Immature natural killer cell (primary cell): ENCODE measurements at places on chromosomes 1 and 21.

DNA sequence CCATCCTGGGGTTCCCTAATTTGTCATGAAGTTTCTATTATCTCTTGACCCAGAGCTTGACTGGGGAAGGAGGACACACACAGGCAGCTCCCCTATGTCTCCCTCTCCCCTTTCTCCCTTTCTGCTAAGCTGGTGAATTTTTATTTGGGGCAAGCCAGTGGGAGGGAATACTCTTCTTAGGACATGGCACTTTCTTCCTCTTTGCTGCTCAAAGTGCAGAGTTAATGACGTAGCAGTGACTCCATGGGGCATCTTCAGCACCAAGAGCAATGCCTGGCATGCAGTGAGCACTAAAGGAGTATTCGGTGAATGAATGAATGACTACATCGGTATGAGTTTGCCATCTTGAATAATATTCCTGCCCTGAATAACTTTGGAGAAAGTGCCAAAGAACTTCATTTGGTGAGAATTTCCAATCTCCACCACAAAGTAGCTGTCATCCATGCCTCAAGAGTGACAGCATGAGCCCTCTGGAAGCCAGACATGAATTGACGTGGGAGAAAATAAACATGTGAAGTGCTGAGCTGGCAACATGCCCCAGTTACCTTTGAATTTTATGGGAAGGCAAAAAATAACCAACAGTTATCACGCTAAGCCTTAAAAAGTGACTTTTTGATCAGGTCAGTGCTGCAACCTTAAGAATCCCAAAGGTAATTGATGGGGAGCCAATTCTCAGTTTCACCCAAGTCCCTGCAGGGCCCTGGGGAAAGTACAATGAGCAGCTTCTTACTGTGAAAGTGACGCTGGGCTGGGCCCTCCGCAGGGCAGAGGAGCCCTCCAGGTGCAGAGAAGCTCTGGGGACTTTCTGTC is 22.1 kb upstream of the ATF3 start:
- no peak for DNase-seq

- no peak for DNase-seq
Measured at GRCh38 chr1:180168786-180169639, 14.3 kb downstream of the QSOX1 start.

DNA sequence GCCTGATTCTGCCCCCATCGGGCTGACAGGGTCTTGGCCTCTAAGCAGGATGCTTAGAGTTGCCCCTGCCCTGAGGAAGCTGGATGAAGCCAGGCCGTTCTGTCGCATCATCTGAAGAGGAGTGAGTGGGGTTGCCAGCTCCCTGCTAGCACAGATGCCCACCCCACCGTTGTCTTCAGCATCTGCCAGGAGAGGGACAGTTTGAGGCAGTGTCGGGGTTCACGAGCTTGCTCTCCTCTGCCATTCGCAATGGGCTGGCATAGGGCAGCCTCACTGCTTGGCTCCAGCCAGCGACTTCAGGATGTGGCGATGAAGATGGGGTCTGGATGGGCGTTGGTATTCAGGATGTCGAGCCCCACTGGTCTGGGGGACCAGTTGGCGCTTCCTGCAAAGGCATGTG is 145.7 kb upstream of the VAMP3 start:
- DNase-seq, result no peak

DNA sequence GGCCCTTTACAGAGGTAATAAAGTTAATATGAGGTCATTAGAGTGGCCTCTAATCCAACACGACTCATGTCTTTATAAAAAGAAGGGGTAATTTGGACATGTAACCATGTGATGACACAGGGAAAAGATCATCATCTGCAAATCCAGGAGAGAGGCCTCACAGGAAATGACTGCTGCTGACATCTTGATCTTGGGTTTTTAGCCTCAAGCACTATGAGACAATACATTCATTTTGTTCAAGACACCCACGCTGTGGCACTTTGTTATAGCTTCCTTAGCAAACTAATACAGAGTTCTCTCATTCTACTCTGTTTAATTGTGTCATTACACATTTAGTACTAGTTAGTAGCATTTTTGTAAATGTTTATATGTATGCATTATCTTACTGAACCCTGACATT is 64.0 kb upstream of the RUNX1 start:
- DNase-seq, result no peak

DNA sequence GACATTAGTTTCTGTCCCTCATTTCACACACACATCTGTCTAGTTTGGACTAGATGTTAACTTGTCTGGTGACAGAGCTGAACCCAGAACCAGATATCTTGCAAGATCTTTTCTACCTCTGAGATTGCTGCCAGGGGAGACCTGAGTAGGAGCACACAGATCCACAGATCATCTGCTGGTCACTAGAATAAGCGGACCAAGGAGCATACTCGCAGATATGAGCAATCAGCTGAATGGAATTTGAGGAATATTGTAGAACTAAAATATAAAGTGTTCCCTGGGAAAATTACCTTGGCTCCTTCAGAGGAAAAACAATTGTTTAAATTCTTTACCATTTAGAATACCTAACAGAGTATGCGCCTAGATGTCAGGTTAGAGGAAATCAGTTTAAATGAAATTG is 90.7 kb downstream of the TNFSF18 start:
- DNase-seq, result no peak

DNA sequence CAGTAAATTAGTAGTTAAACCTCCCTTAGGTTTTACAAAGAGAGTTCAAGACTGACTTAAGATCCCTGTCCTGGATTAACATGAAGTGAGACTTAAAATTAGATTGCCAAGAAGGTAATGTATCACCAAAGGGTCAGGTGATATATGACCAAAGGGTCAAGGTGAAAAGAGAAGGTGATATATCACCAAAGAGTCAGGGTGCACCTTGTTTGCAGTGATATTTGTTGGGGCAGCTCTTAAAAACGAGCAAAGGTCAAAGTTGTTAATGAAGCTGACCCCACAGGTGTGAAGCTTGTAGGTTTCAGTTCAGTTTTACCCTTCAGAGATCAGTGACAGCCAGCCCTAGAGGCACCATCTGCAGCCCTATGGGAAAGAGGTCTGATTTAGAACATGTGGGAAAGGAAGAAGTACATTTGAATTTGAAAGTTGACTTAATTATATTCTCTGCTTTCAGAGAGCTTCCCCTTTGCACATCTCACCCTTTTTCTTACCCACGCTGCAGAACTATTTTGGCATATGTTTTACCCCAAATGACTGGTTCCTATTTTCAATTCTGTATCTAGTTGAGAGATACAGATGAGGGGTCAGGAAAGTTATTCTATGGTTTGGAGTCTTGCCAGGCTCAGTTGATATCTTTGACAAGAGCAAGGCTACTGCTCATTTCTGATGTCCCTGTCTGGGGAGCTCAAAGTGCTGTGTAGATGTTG is 170.8 kb downstream of the S1PR1 start:
- no peak for DNase-seq

- peak; percentile 70 for DNase-seq
Measured at GRCh38 chr1:22053017-22053860, 730 bp downstream of the CDC42 start.

DNA sequence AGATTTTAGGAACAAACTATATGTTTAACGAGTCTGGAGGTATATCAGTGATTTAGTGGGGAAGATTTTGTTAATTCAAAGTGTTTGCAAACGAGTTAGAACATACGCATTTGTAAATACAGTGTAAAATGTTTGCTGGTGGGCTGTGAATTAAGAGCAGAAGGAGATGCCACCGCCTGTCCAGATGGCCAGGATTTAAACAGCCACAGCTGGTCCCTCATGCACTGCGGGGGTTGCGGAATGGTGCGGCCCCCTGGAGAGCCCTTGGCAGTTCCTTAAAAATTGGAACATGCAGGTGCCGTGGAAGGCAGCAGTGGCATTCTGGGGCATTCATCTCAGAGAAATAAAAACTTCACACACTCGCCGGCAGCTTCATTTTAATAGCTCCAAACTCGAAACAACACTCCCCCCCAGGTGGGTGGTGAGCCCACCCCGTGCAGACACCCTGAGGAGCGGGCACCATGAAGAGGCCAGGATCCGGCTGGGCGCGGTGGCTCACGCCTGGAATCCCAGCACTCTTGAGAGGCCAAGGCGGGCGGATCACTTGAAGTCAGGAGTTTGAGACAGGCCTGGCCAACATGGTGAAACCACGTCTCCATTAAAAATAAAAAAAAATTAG is 3.5 kb upstream of the C1orf159 start:
- DNase-seq, result no peak

- no peak for DNase-seq
Measured at GRCh38 chr1:111347026-111347425, 56.4 kb downstream of the CHIA start.
